ENCODE measurements at places on chromosomes 5 and 9.

DNA sequence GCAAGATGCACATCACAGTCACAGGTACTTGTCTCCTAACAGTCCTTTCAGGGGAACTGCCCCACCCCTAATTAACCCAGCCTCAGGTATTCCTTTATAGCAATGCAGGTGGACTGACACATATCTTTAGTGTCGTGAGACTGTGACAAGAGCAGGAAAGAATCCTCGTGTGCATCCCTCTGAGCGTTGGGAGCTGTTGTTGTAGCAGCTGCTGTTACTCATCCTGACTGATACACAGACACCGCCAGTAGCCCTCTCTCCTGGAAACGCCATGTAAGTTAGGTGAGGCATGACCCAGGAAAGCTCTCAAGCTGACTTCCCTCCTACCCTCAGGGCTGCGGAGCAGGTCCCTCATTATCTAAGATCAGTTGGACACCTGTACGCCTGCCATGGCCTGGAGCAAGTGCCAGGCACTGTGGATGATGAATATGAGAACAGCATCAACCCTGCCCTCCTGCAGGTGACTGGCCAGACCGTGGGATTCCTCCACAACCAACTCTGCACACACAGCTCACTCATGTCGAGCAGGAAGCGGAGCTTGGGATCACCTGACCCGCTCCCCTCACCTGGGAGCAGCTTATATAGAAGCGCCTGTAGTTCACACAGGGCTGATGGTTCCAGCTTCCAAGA is 10.2 kb upstream of the LCN15 start:
- no peak for DNase-seq

DNA sequence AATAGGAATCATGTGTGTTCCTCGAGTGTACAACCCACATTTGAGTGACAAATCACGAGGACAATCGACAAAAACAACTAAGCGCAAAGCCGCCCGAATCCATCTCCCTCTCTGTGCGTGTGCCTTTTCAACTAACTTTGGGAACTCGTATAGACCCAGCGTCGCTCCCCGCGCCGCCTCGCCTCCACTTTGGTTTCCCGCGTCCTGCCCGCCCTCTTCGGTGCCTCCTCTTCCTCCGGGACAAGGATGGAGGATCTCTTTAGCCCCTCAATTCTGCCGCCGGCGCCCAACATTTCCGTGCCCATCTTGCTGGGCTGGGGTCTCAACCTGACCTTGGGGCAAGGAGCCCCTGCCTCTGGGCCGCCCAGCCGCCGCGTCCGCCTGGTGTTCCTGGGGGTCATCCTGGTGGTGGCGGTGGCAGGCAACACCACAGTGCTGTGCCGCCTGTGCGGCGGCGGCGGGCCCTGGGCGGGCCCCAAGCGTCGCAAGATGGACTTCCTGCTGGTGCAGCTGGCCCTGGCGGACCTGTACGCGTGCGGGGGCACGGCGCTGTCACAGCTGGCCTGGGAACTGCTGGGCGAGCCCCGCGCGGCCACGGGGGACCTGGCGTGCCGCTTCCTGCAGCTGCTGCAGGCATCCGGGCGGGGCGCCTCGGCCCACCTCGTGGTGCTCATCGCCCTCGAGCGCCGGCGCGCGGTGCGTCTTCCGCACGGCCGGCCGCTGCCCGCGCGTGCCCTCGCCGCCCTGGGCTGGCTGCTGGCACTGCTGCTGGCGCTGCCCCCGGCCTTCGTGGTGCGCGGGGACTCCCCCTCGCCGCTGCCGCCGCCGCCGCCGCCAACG is at the start of gene GPR150:
Gene GPR150, plus strand, starts transcription at position 58 of the 840 bp plus-strand sequence. Its CDS starts 189 bp downstream, at position 247.
- no peak for DNase-seq

DNA sequence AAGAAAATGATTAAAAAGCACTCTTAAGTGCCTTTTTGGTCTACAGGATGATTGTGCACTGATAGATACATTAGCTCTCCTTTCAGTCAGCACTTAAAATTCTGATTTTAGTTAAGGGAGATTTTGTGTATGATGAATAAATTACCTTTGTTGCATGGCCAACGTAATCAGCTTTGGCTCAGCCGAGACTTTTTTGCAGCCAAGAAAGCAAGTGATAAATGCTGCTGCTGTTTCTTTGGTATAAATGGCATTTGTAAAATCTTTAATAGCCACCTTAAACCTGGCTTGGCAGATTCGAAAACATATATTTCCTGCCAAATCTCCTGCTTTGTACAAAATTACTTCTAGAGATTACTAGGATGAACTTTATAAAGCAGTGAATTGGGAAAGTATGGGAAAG is 147.7 kb downstream of the DCP2 start:
- no peak for DNase-seq

- no peak for DNase-seq
Measured at GRCh38 chr5:67031692-67032091, 164.9 kb downstream of the CD180 start.

GRCh38 chr9:107488375-107489143 is 1.0 kb downstream of the KLF4 start:
- no peak for DNase-seq

DNA sequence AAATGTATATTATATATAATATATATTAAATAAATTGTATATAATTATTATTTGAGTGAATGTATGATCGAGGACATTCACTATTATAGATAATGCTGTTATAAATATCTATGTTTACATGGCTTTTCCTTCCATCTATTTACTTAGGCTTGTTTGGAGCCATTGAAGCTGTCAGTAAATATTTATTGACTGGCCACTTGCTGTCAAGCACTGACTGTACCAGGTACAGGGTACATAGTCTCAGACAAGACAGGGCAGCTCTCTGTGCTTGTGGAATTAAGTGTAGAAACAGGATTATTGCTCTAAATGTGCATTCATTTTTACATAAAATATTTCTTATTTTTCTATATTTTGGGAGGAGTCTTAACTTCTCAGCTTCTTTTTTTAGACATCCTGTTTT is 16.4 kb downstream of the FAXDC2 start:
- DNase-seq: no peak

DNA sequence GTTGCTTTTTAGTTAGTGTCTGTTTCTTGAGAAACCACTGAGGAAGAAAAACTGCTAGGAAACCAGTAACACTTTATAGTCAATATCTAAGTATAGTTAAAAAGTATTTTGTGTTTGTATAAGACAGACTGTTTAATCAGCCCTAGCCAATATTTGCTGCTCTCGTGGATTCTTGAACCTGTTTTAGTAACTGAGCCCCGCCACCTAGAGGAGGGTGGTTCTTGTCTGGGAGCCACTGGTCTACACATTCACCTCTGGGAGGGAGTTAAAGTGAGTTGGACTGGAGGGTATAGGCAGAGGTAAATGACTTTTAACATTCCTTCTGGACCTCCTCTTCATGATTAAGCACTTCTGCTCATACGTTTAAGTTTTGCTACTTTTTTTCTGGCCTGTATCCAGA is 117.2 kb downstream of the SPATA31D1 start:
- no peak for DNase-seq

DNA sequence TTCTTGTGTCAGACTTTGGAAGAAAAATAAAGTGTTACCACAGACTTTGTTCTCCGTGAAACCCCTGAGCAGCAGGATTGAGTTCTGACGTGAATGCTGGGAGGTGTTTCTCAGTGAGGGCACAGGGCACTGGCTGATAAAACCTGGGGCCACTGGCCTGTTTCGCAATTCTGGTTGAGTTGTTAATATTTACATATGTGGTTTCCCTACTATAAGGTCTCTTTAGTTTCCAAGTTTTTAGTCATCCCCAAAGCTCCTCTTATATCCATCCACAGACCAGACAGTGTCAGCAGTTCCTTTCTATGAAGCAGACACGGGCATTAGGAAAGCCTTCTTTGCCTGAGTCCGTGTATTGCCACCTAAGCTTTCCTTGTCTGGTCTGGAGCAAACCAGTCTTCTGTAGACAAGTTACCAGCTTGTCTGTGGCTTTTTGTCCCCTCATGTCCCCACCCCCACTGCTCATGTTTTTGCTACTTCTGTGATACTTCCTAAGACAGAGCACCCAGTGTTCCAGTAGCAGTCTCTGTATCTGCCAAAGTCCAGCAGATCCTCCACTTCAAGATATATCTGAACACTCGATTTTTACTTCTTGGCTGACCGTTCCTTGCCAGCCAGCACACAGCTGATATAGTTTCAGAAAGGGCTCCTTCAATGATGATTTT is 42.0 kb downstream of the ACO1 start:
- DNase-seq: peak; percentile 70

DNA sequence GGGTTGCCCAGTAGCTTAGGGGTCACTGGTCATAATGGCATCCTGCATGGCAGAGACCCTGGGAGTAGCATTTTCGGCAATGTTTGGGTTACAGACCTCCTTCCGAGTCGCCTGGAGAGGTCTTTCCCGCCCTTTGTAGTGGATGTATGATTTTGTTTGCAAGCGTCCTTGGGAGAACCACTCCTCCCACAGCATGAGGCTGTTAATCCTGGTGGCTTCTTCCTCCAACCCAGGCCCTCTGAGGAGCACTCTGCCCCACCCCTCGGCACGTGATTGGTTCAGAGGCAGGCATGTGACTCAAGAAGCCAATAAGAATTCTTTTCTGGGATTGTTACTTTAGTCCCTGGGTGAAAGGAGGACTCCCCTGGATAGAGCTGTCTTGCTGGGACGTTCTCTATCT is 30.2 kb upstream of the GRHPR start:
- DNase-seq: no peak

GRCh38 chr5:27275345-27275744 is 237.0 kb upstream of the CDH9 start:
- no peak for DNase-seq

DNA sequence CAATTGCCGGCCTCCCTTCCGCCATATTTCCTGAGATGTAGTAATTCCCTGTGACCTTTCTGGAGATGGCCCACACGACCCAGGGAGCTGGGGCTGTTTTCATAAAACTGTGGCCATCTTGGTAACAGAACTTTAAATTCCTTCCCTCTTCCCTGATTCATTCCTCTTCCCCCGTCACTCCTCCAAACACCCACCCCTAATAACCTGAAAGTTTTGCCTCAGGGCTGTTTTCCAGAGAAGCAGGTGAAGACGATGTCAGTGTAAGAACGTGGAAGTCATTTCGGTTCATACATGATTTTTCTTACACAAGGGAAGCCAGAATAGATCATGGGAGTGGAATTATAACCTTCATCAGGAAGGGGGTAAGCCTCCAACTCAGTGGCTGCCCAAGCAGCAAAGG is 40.6 kb upstream of the ANKH start:
- DNase-seq: no peak

- no peak for DNase-seq
Measured at GRCh38 chr5:139312075-139312474, 18.5 kb downstream of the MATR3 start.

DNA sequence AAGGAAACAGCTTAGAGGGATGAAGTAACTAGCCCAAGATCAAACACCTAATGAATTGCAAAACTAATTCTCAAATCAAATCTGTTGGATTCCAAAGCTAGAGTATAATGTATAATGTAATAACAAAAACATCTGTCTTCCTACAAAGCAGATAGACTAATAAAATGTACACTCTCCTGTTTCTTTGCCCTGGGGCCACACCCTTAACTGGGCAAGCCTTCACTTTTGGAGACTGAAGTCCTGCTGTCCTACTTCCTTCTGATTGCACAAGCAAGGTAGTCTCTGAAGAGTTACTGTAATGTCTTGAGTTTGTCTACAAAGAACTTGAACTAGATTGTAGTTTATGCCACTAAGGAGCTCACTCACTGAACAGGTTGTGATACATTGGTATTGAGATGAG is 2.5 kb downstream of the TTC1 start:
- no peak for DNase-seq

DNA sequence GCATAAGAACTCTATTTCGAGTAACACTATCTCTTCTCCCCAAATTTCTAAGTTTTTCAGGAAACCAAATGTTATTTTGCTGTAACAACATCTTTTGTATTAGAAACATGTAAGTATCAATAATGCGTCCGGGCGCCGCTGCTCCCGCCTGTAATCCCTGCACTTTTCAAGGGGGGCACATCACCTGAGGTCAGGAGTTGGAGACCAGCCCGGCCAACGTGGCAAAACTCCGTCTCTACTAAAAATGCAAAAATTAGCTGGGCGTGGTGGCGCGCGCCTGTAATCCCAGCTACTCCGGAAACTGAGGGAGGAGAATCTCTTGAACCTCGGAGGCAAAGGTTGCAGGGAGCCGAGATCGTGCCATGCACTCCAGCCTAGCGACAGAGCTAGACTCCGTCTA is 881.1 kb upstream of the NUDT12 start:
- DNase-seq: no peak

DNA sequence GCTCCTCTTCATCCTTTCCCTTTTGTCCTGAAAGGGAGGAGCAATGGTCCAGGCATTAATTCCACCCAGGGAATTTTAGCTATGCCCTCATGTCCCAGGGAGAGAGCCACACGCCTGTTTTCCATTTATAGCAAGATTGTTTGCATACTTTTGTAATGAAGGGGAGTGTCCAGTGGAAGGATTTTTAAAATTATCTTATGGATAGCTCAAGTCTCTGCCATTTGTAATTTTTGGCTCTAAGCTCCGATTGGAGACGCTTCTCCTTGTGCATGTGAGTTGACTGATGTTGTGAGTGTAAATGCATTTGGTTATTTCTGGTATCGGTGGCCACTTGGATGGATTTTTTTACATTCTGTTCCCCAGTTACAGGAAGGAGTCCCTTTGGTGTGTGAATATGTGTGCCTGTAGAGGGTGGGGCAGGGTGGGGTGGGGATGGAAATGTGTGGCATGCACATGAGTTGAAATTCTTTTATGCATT is 7.2 kb upstream of the RPL26L1 start:
- DNase-seq: no peak

DNA sequence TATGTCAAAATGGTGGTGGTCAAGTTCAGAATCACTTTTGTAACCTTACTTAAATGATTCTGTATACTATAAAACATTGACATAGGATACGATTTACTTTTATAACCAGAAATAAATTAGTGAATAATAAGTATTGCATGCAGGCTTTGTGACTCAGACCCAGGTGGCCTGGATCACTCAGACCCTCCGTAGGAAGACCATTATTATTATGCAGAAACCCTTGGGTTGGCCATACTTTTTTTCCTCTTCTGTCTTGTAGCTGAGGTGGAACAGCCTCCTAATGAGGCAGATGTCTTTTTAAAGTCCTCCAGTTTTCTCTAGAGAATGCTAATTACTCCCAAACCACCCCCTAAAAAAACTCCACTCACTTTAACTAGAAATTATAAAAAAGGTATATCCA is 121.9 kb downstream of the LPAR1 start:
- DNase-seq: no peak

DNA sequence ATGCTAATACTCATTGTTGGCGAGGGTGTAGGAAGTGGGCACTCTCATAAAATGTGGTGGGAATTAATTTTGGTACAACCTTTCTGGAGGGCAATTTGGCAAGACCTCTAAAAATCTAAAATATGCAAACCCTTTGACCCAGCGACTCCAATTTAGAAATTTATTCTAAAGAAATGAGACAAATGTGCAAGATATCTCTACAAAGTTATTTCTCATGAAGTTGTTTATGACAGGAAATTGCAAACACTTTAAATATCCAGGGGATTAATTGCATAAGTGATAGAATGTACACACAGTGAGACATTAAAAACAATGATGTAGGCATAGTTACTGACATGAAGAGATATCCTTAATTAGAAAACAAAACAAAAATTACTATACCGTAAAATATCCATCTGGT is 246.3 kb upstream of the MAP3K1 start:
- DNase-seq: no peak

All from brain pericyte (primary cell).